ENCODE measurements at places on chromosomes 12 and 14.

DNA sequence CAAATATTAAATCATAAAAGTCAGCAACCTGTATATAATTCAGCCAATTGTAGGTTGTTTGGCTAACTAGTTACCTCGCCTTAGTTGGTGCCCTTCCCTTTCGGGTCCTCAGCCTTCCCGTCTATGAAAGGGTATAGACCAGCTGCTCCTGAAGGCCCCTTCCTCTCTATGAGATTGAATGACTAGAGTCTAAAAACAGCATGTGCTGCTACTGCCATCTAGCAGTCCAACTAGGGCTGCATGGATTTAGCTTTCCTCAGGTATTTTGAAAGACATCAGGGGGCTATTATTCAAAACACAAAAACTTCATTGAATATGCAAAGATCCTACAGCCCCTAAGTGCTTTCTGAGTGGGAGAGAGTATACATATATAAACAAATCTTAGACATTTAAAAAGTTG, 37.0 kb upstream of the TMEM263 start:
- DNase-seq, result no peak

DNA sequence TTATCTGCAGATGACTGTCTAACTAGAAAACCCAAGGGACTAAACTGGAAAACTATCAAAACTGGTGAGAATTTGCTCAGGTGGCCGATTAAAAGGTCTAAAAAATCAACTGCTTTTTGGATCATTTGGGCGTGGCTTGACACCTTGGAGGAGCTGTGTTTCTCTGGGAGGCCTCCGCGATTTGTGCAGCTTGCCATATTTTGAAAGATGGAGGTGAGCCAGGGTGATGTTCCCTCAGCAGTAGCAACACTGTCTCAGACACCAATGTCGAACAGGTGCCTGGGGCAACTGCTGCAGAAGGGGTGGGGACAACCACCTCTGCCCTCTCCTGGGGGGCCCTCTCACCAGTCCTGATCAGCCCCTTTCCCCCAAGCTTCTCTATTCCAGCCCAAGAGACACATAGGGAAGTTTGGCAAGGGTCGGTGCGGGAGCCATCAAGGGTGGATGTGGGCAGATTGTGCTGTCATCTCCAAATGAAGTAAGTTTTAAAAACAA, 3.8 kb downstream of the CCDC177 start:
- no peak for DNase-seq

- DNase-seq, result no peak
Measured at GRCh38 chr12:93653079-93653478, 24.1 kb upstream of the CRADD start.

DNA sequence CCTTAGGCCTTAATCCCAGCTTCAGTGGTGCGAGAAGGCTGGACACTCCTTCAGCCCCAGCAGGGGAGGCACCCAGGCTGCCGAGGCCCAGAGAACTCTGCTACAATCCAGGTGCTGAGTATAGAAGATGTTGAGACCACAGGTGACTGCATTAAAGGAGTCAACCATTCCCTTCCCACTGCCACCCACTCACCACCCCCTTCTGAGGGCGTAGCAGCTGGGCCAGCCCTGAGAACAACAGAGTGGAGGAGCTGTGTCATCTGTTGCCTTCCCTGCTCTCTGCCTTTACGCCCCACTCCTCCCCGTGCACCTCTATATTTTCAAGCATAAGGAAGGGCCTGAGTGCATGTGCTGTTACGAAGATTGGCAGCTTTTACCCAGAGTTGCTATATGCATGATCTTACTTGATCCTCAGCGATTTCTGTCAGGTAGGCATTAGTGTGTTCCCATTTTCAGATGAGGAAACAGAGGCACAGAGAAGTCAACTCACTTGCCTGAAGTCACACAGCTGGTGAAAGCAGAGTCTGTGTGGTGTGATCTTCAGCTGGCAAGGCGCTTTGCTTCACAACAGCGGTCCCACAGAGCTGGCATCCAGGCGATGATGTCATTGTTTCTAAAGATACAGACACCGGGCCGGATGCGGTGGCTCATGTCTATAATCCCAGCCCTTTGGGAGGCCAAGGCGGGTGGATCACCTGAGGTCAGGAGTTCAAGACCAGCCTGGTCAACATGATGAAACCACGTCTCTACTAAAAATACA, 46.7 kb downstream of the RIN3 start:
- DNase-seq, result no peak

DNA sequence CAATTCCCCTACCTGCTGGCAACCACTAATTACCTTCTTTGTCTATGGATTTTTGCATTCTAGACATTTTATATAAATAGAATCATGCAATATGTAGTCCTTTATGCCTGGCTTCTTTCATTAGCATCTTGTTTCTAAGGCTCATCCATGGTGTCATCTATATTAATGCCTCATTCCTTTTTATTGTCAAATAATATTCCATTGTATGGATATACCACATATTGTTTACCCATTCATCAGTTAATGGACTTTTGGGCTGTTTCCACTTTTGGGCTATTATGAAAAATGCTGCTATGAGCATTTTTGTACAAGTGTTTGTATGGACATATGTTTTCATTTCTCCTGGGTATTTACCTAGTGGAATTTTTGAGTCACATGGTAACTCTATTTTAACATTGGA, 18.0 kb downstream of the CYP46A1 start:
- DNase-seq, result no peak

DNA sequence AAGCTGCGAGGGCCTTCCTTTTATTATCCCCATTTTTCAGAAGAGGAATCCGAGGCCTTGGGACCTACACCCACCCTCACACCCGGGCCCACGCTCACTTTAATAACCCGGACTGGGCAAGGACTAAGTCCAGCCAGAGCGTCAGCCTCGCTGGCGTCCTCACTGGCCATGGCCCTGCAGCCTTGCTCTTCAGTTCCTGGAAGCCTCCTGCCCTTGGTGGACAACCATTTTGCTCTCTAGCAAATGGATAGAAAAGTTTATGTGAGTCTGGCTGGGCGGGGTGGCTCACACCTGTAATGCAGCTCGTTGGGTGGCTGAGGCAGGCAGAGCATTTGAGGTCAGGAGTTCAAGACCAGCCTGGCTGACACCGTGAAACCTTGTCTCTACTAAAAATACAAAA, 9.8 kb downstream of the RTL1 start:
- DNase-seq, result no peak

GRCh38 chr12:112194601-112195247, 69.4 kb downstream of the TRAFD1 start:
- DNase-seq, result no peak

- DNase-seq, result no peak
Measured at GRCh38 chr12:46100551-46101484, 110.4 kb upstream of the SCAF11 start.

- no peak for DNase-seq
Measured at GRCh38 chr12:120586206-120586605, 5.0 kb upstream of the POP5 start.

GRCh38 chr12:109678719-109679118, 34.9 kb upstream of the FAM222A start:
- DNase-seq, result no peak

DNA sequence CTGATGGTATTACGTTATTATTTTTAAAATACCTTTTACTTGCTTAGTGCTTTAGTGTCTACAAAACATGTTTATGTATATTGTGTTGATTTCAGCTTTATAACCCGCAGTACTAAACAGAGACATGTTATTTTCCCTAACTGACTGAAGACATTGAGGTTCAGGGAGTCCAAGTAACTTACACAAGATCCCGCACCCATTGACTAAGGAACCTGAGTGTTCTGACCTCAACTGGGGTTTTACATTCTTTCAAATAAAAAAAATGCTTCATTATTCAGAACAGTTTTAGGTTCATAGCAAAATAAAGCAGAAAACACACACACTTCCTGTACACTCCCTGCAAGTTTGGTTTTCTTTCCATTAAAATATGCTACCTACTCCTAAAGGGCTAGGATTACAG, 60.4 kb upstream of the METAP2 start:
- DNase-seq, result no peak

GRCh38 chr14:68404652-68405183, 388.1 kb downstream of the ZFP36L1 start:
- DNase-seq, result no peak
